ENCODE measurements at places on chromosomes 2 and 18.
A peak's percentile ranks its signal among the peaks of the same experiment; 100 is the strongest.

DNA sequence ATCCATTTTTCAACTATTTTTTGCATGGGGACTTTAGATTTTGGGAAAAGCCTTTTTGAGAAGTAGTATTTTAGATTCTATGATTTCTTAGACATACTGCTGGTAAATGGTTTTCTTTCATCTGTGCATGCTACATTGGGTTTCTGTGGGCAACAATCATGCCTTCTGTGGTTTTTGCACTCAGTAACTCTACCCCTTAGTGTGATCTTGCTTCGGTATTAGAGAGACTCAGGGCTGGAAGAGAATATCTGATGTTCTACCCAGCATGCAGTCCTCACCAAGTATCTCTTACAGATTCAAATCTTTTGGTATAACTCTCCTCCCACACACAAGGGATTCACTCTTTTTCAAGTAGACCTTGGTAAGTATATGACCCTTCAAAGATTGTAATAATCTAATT, 183.0 kb downstream of the PMAIP1 start:
- no peaks in the 10 kb centered on the region for H3K27me3 ChIP-seq
- H3K4me3 ChIP-seq: no peak overlapping the region
- no peak for DNase-seq
- no peak overlapping the region for H3K27ac ChIP-seq
- no peaks in the 10 kb centered on the region for H3K36me3 ChIP-seq
- no peaks in the 10 kb centered on the region for H3K4me1 ChIP-seq

DNA sequence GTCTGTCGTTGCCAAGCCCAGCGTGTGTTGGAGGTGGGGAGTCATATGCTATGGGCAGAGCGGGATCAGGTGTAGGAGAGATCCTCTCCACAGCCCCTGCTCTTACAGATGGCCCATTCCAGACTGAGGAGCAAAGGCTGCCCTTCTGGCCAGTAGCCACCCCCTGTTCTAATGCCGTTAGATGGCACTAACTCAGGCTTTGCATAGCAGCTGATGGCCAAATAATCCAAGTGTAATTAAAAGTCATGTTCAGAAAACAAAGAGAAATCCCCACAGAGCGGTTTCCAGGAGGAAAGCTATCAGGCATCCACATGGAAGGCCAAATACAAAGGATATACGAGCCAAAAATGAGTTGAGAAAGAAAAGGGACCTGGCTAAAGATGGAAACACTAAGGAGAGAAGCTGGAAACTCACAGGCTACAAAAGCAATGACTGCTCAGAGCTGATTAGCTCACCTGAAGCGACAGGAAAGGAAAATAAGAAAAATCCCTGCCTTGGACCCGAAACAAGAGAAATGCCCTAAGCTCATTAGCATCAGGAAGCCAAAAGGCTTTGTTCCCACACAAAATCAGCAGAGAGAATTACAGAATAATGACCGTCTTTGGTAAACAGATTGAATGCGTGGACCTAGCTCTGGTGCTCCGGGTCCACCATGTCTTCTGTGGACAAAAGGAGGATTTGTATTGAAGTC, 1002.4 kb upstream of the KLHL29 start:
- H3K36me3 ChIP-seq: no peaks in the 10 kb centered on the region
- H3K4me1 ChIP-seq: no peaks in the 10 kb centered on the region
- no peak for DNase-seq
- no peak overlapping the region for H3K4me3 ChIP-seq
- H3K27me3 ChIP-seq: no peaks in the 10 kb centered on the region

GRCh38 chr2:85978883-85979780, 90.3 kb upstream of the ST3GAL5 start:
- DNase-seq: no peak
- no peaks in the 10 kb centered on the region for H3K4me1 ChIP-seq
- no peaks in the 10 kb centered on the region for H3K27me3 ChIP-seq
- no peak overlapping the region for H3K4me3 ChIP-seq
- H3K36me3 ChIP-seq: no peaks in the 10 kb centered on the region
- no peak overlapping the region for H3K27ac ChIP-seq

DNA sequence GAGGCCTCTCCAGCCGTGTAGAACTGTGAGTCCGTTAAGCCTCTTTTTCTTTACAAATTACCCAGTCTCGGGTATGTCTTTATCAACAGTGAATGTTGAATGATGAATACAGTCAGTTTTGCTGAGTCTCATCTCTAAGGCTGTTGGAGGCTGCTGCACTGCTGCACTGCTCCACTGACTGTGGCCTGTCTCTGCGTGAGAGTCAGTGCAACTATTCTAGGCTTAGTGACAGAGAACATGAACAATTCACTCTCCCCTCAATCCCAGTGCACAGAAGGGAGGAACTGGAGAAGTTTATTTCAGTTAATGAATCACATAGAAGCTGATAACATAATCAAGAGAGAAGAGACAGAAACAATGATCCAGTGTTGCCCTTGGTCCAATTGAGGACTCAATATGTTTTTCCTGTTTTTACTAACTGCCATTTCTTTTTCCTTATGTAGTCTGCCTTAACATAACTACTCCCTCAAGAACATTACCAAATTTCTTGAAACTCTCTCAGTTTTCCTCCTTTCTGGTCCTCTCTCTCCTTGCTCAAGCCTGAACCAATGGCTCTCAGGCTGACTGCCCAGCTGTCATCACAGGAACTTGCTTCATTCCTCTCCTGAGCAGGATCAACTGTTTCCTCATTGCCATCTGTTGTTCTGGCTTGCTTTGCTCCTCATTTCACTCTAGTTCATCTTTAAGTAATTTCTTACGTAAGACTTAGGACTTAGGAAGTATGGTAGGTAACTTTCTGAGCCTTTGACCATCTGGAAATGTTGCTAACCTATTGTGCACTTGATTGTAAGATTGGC, 483.2 kb downstream of the METTL4 start:
- DNase-seq: peak; percentile 18
- no peaks in the 10 kb centered on the region for H3K4me1 ChIP-seq
- no peaks in the 10 kb centered on the region for H3K27me3 ChIP-seq
- H3K4me3 ChIP-seq: no peak overlapping the region

GRCh38 chr18:71287268-71287667, 998.4 kb downstream of the SOCS6 start:
- no peak overlapping the region for H3K27ac ChIP-seq
- no peaks in the 10 kb centered on the region for H3K36me3 ChIP-seq

- H3K36me3 ChIP-seq: peaks cover 26% of the 10 kb centered on the region
- DNase-seq: no peak
- H3K27me3 ChIP-seq: no peaks in the 10 kb centered on the region
These were observed 11.2 kb downstream of the CASP10 start for GRCh38 chr2:201194097-201194496.

DNA sequence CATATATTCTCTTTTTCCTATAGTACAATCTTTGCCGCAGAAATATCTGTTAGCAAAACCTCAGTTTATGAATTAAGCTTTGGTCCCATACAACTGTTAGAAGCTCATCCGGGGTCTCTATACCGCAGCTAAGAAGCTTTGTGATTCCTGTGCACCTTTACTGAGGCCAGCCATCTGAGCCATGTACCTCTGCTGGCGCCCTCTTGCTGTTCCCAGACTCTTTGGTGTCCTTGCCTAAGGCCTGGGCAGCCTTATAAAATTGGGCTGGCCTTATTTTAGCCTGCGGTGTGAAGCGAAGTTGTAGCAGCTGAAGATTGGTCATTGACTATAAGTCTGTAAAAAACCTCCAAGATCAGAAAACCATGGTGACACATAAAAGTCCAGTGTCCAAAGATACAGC, 1135.1 kb upstream of the CHAC2 start:
- H3K4me1 ChIP-seq: no peaks in the 10 kb centered on the region
- no peaks in the 10 kb centered on the region for H3K36me3 ChIP-seq
- H3K4me3 ChIP-seq: no peak overlapping the region
- DNase-seq: no peak
- no peaks in the 10 kb centered on the region for H3K27me3 ChIP-seq

GRCh38 chr2:24050041-24050979, 769 bp downstream of the FKBP1B start:
- H3K36me3 ChIP-seq: peaks cover 12% of the 10 kb centered on the region
- H3K4me3 ChIP-seq: peak overlapping the region; percentile 77

- H3K27ac ChIP-seq: no peak overlapping the region
- H3K4me3 ChIP-seq: no peak overlapping the region
- no peaks in the 10 kb centered on the region for H3K4me1 ChIP-seq
- H3K27me3 ChIP-seq: no peaks in the 10 kb centered on the region
- DNase-seq: no peak
These were observed 1276.7 kb upstream of the DDX18 start for GRCh38 chr2:116537811-116538210.

GRCh38 chr2:38875227-38875575, 533 bp downstream of the DHX57 start:
- H3K36me3 ChIP-seq: no peaks in the 10 kb centered on the region
- H3K4me1 ChIP-seq: peaks cover 1% of the 10 kb centered on the region
- DNase-seq: no peak
- H3K27ac ChIP-seq: peak overlapping the region; percentile 59

All from mesenchymal stem cell (in vitro differentiated cells and primary cell).